ENCODE measurements at places on chromosomes 1 and 21. TPM values are rescaled to one million over a fixed set of nuclear protein-coding genes. Genes with fewer than 3 reads are reported as not detected.

- DNase-seq = no peak
Observed at GRCh38 chr21:44283948-44284347, 1.7 kb upstream of the AIRE start.

GRCh38 chr1:157959750-157960149 lies 33.7 kb upstream of the KIRREL1 start:
- DNase-seq = no peak

GRCh38 chr21:16047904-16048303 lies 318.1 kb downstream of the USP25 start:
- no peak for DNase-seq

DNA sequence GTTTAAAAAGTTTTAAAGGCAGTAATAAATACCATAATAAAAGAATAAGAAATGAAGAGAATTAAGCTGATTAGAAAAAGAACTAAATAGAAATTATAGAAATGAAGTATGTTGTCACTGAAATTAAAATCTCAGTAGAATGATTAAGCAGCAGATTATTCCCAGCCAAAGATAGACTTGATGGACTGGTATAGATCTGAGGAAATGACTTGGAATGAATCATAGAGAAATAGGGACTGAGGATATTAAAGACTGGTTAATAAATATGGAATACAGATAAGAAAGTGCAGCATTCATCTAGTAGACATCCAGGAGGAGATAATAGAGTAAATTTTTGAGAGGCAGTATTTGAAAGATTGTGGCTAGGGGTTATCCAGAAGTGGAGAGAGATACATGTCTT lies 28.7 kb downstream of the MARK1 start:
- no peak for DNase-seq

Gene KDF1
- 47.1 TPM for total RNA-seq

Gene RGS1
- total RNA-seq = not detected

All from HT-29 (cell line).